A375 (cell line): ENCODE measurements at places on chromosomes 5 and 9. TPM values are rescaled to one million over a fixed set of nuclear protein-coding genes. Genes with fewer than 3 reads are reported as not detected.

The WWC1 gene
- total RNA-seq: 3.1 and 4.7 TPM in 2 replicates

The SPTLC1 gene
- total RNA-seq: 62.0 and 63.1 TPM in 2 replicates

The CCL27 gene
- total RNA-seq: 0.23 and 0.50 TPM in 2 replicates

The MLANA gene
- total RNA-seq: not detected in 2 replicates

The IL7R gene
- 7.3 and 8.3 TPM in 2 replicates for total RNA-seq

The PFN3 gene
- not detected in 2 replicates for total RNA-seq
